GM23248 (cell line): ENCODE measurements at places on chromosomes 16 and 17. TPM values are rescaled to one million over a fixed set of nuclear protein-coding genes. Genes with fewer than 3 reads are reported as not detected.

TNS4 gene
- polyA plus RNA-seq, result 0.20 and 0.44 TPM in 2 replicates

AATK gene
- 0.18 and 0.25 TPM in 2 replicates for polyA plus RNA-seq

ADAP2 gene
- polyA plus RNA-seq, result 0.34 TPM in 1 of 2 replicates, not detected in the other

PTGES3L gene
- 0.62 and 0.90 TPM in 2 replicates for polyA plus RNA-seq

HID1 gene
- not detected in 2 replicates for polyA plus RNA-seq

PPP1R27 gene
- 0.37 TPM in 1 of 2 replicates, not detected in the other for polyA plus RNA-seq

NHERF2 gene
- 29.0 and 45.1 TPM in 2 replicates for polyA plus RNA-seq

CRHR1 gene
- polyA plus RNA-seq, result not detected in 2 replicates

PLD6 gene
- polyA plus RNA-seq, result 0.85 and 1.0 TPM in 2 replicates

DDX5 gene
- polyA plus RNA-seq, result 595 and 643 TPM in 2 replicates

KRTAP1-1 gene
- 2.6 and 3.3 TPM in 2 replicates for polyA plus RNA-seq

RTN4RL1 gene
- not detected in 2 replicates for polyA plus RNA-seq

HS3ST3A1 gene
- 39.2 and 39.5 TPM in 2 replicates for polyA plus RNA-seq

CBFA2T3 gene
- 0.08 TPM in 1 of 2 replicates, not detected in the other for polyA plus RNA-seq
